ENCODE measurements at places on chromosomes 13 and 19.
A peak's percentile ranks its signal among the peaks of the same experiment; 100 is the strongest.

DNA sequence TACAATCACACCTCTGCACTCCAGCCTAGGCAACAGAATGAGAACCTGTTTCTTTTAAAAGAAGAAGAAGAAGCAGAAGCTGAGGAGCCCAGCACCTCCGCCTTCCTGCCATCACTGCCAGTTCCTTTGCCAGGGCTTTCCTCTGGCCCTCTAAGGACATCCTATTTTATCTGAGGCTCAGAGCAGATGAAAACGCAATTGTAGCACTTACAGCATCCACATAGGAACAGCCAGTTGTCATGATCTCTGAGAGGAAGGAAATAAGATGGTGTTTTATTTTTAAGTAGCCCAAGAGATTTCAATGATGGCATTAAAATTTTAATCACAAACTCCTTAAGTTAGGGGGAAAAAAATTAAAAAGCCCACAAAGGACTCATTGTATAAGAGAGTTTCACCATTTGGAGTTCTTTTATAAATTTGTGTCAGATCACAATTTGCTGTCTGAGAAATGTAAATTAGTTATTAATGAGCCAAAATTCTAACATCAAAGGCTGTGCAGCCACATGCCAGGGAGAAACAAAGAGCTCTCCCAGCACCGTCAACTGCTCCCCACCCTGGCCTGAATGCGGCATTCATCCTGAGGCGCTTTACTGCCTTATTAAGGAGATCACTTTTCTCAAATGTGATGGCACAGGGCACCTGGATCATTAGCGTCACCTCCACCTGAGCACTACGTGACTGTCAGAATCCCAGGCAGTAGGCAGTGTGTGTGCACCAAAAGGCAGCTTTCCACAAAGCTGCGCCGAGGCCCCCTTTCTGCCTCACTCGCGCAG, 393.0 kb downstream of the FOXO1 start:
- DNase-seq, result no peak

DNA sequence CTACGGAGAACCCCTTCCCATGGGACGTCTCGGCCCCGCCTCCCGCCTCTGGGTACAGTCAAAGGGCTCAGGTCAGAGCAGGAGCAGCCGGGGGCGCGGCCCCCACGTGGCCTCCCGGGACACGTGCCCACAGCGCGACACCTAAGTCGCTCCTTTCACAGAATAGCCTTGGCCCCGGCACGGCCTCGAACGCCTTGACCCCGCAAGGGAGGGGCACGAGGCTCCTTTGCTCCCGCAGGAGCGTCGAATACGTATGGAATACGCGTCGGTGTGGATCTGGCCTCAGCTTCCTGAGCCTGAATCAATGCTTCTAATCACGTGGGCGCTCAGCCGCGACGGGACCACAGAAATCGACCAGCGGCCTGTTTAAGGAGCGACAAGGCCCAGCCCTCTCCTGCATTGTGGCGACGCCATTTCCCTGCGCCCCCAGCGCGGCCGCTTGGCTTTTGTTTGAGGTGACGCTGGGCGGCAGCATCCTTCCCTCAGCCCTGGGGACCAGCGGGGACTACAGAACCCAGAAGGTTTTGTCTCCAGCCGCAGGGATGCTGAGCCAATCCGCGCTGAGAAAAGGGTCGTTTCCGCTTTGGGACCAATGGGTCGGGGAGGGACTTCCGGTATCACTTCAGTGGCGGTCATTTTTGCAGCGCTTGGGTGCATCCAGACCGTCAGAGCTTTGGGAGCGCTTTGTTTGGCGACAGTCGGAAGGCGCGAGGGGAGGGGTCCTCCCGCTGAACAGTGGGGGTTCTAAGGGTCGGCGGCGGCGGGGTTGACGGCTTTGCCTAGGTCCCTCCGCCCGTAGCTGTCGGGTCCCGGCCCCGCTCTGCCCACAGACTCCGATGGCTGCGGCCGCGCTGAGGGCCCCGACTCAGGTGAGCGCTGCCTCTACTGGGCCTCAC, at the start of gene ZIK1:
TSS of gene ZIK1 (plus strand) at position 625 of the 896 bp plus-strand sequence. CDS start at position 837, 212 bp downstream.
- no peak for DNase-seq

GRCh38 chr13:30802501-30802900, 67.2 kb downstream of the ALOX5AP start:
- DNase-seq, result no peak

DNA sequence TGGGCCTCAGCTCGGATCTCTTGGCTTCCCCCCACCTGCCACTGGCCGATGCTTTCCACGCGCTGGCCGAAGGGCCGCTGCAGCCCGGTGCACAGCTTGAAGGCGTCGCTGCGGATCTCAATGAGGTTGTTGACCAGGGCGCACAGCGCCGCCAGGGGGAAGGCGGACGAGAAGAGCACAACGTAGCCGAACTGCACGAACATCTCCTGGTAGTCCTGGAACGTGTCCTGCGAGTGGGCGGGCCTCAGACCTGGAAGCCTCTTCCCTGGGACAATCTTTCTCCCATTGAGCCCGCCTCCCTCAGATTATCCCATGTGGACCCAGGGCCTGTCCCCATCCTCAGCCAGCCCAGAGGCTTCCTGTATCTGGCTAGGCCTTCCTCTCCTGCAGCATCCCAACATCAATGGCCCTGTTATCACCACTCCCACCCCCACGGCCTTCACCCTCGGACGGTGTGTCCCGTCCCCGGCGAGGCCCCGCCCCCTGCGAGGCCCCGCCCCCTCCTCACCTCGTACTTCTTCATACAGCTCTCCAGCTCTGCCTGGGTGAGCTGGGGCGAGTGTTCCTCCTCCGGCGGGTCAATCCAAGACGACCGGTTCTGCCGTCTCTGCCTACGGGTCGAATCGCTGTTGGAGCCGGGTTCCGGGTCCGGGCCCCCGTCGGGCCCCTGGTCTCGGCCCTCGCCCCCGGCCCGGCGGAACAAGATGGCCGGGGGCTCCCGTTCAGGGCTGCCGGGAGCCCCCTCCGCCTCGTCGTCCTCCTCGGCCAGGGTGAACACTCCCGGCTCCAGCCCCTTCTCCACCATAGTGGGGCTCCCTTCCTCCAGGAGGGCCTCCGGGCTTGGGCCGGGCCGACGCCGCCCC, 6.8 kb downstream of the ANO8 start:
- DNase-seq, result no peak

- DNase-seq, result peak; percentile 40
These were observed 5.0 kb upstream of the MTIF3 start for GRCh38 chr13:27455331-27455855.

DNA sequence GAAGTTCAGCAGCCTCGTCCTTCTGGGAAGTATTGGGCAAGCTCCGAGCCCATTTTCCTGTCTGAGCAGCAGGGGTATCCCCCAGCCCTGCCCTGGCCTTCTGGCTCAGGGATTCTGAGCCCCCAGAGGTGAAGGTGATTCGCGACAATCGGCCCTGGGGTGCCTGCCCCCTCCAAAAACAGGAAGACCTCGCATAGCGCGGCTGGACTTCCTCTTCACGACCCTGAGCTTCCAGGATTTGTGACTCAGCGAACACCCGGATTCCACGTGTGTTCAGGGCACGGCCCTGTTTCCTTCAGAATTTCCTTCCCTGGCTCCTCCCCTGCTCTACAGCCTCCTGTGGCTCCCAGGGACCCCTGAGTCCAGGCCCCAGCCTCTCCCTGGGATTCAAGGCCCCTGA, at the start of gene SEMA6B:
TSS of gene SEMA6B (minus strand) at position 116 of the 400 bp plus-strand sequence. CDS start 1,227 bp downstream, outside the sequence.
- no peak for DNase-seq

- no peak for DNase-seq
These were observed 242.5 kb upstream of the SERP2 start for GRCh38 chr13:44131069-44131614.

GRCh38 chr19:53102206-53102755, 941 bp downstream of the ZNF160 start:
- no peak for DNase-seq

Measured in MM.1S (cell line).